ENCODE measurements at places on chromosomes 5 and 9. TPM values are rescaled to one million over a fixed set of nuclear protein-coding genes. Genes with fewer than 3 reads are reported as not detected.

Gene OR2V2
- not detected for total RNA-seq

GRCh38 chr5:135441350-135441831 is 5.8 kb downstream of the DCANP1 start:
- DNase-seq: no peak
- H3K27me3 ChIP-seq: no peaks in the 10 kb centered on the region
- no peak overlapping the region for H3K4me3 ChIP-seq
- no peaks in the 10 kb centered on the region for H3K36me3 ChIP-seq
- H3K4me1 ChIP-seq: peaks cover 8% of the 10 kb centered on the region

Gene C9orf40
- 3.2 TPM for total RNA-seq

- no peak overlapping the region for H3K4me3 ChIP-seq
- no peak for DNase-seq
- no peaks in the 10 kb centered on the region for H3K27me3 ChIP-seq
- H3K27ac ChIP-seq: no peak overlapping the region
- H3K36me3 ChIP-seq: no peaks in the 10 kb centered on the region
These were observed 9.9 kb upstream of the SLC9A3 start for GRCh38 chr5:533955-534742.

- H3K27ac ChIP-seq: no peak overlapping the region
- peaks cover 5% of the 10 kb centered on the region for H3K4me1 ChIP-seq
- DNase-seq: no peak
- no peaks in the 10 kb centered on the region for H3K27me3 ChIP-seq
- H3K4me3 ChIP-seq: no peak overlapping the region
- no peaks in the 10 kb centered on the region for H3K36me3 ChIP-seq
These were observed 1.9 kb upstream of the LPCAT1 start for GRCh38 chr5:1525624-1526189.

DNA sequence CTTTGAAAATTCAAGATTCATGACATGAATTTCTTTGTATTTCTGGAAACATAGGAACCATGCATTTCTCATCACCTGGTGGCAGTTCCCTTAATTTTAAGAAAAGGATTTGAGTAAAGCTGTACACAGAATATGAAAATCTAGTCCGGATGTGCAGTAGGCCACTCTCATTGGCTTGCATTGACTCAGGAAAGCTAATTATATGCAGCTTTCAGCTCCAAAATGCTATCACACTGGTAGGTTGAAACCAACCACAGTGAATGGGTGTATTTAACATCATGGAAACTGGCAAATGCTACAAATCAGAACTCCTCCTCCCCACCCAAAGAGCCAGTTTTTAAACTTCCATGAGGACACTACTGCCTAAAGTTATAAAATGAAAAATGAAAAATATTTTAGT is 161.6 kb upstream of the FBXL17 start:
- no peak overlapping the region for H3K4me3 ChIP-seq
- H3K27me3 ChIP-seq: no peaks in the 10 kb centered on the region
- H3K27ac ChIP-seq: no peak overlapping the region

GRCh38 chr9:113221800-113222481 is 597 bp downstream of the SLC31A1 start:
- peaks cover 15% of the 10 kb centered on the region for H3K4me1 ChIP-seq
- no peaks in the 10 kb centered on the region for H3K27me3 ChIP-seq
- H3K27ac ChIP-seq: peak overlapping the region; percentile 93

DNA sequence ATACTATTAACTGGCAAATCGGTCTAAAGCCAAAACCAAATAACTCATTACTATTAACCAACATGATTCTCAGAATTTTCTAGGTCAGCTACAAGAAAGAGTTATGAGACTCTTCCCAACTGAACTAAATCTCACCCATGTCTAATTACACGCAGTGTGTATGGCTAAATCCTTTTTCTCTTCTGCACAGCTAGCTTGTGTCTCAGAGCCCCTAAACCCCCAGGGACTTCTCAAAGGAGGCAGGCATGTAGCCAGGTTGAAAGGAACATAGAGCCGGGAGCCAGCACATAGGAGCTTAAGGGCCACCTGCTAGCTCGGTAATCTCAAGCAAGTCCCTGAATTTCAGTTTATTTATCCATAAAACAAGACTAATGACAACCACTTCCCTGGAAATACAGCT is 2.2 kb upstream of the GZMK start:
- no peaks in the 10 kb centered on the region for H3K27me3 ChIP-seq
- DNase-seq: no peak
- H3K4me1 ChIP-seq: no peaks in the 10 kb centered on the region
- H3K27ac ChIP-seq: no peak overlapping the region
- no peak overlapping the region for H3K4me3 ChIP-seq

DNA sequence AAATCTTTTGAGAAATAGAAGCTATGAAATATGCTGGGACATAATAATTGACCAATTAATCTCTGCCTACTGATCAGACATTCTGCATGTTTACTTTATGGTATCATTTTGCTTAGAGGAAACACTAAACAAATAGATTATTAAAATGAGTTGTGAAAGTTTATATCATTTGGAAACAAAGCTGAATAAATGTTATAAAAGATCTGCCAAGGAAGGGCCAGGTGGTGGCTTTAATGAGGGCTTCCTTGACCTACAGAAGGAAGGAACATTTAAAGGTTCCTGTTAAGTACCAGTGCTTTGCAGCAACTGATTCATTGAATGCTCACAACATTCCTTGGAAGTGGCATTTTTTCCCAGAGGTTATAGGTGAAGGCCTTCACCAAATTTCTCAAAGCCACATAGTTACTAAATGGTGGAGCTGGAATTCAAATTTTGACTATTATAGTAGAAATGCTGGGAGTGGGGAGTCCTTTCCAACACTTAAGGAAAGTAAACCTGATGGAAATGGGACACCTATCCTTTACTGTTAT is 250.7 kb downstream of the GABRB2 start:
- H3K4me3 ChIP-seq: no peak overlapping the region
- H3K4me1 ChIP-seq: no peaks in the 10 kb centered on the region
- no peaks in the 10 kb centered on the region for H3K27me3 ChIP-seq
- no peak for DNase-seq
- no peak overlapping the region for H3K27ac ChIP-seq

Gene MAP1B
- total RNA-seq: 0.77 TPM

GRCh38 chr9:14750821-14751220 is 28.3 kb upstream of the CER1 start:
- H3K4me3 ChIP-seq: no peak overlapping the region
- H3K36me3 ChIP-seq: no peaks in the 10 kb centered on the region
- H3K27me3 ChIP-seq: no peaks in the 10 kb centered on the region

GRCh38 chr5:74167206-74167929 is 473.2 kb downstream of the ENC1 start:
- H3K36me3 ChIP-seq: no peaks in the 10 kb centered on the region
- H3K4me3 ChIP-seq: no peak overlapping the region
- no peaks in the 10 kb centered on the region for H3K27me3 ChIP-seq
- no peaks in the 10 kb centered on the region for H3K4me1 ChIP-seq
- H3K27ac ChIP-seq: no peak overlapping the region
- no peak for DNase-seq

- no peaks in the 10 kb centered on the region for H3K36me3 ChIP-seq
- H3K27me3 ChIP-seq: no peaks in the 10 kb centered on the region
- H3K4me1 ChIP-seq: no peaks in the 10 kb centered on the region
- H3K4me3 ChIP-seq: no peak overlapping the region
- no peak overlapping the region for H3K27ac ChIP-seq
These were observed 112.3 kb downstream of the PCSK1 start for GRCh38 chr5:96320797-96321196.

DNA sequence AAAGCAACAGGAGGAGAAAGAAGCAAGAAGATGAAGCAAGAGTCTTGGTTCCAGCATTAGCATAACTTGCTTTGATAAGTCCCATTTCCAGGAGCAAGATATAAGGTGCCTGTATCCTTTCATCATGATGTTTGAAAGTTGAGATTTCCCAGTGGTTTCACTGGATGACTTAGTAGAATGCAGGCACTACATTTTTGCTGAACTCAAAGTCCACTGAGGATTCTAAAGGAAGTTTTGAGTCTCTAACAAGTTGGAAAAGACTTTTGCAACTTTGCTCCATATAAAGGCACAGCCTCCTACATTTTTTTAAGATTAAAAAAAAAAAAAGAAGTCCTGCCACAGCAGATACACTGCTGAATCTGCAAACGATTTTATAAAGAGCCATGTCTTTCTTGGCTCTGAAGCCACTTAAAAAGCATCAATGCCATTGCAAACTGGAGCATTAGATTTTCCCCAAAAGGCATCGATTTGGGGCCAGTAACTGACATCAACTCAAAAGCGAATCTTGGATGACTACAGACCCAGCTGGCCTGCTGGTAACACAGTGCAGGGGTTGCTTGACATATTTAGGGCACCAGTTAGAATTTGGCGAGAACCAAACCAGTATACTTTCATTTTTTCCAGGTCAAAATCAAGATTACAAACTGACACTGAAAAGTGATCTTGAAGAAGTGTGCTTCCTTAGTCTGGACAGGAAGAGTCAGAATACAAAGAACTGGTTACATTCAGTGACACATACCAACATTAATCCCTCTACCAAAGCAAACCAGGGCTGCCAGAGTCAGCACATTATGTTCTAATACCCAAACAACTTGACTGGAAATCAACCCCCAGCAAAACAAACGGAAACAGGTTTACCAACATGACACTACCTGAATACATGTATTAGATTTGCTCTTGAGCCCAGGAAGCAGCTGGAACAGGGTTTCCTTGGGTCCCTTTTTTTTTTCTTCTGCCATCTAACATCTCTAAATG is 39.1 kb upstream of the KCNV2 start:
- no peaks in the 10 kb centered on the region for H3K36me3 ChIP-seq
- H3K27me3 ChIP-seq: no peaks in the 10 kb centered on the region
- no peak overlapping the region for H3K4me3 ChIP-seq
- H3K27ac ChIP-seq: no peak overlapping the region

- no peaks in the 10 kb centered on the region for H3K27me3 ChIP-seq
- H3K27ac ChIP-seq: no peak overlapping the region
- no peaks in the 10 kb centered on the region for H3K4me1 ChIP-seq
- no peak for DNase-seq
These were observed 128.6 kb downstream of the ASTN2 start for GRCh38 chr9:117286245-117286644.
